ENCODE measurements at places on chromosomes 12 and 14.
A peak's percentile ranks its signal among the peaks of the same experiment; 100 is the strongest.

DNA sequence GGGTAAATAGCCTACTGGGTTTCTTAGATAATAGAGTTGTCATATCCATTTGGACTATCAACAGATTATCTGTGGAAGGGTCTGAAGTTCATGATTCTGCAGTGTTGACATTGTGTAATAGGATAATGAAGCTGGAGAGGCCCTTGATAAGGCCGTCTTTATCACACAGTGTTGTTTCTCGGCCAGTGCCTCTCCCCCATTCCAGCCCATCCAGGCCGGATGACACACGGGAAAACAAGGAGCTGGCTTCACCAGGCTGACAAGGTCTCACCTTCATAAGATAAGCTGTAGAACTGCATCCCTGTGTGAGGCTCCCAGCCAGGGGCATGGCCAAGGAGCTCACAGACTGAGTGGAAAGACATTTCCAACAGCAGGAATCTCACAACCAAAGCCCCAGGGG lies 8.7 kb upstream of the EML1 start:
- no peak for DNase-seq

DNA sequence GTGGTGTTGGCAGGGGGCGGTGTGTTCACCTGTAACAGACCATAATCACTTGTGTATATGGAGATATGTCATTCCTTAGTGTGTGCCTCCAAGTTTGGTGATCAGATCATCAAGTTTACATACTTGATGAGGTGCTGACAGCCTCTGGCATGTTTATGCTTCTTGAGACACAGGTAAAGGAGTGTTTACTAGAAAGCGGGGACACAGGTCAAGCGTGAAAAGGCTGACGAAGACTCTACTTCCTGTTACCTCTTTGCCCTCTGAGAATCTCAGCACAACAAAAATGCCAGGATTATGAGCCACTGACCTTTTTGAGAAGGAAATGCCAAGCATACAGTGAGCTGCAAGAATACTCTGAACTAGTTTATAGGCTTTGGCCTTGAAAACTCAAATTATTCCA lies 29.6 kb downstream of the PRDM4 start:
- no peak for DNase-seq

DNA sequence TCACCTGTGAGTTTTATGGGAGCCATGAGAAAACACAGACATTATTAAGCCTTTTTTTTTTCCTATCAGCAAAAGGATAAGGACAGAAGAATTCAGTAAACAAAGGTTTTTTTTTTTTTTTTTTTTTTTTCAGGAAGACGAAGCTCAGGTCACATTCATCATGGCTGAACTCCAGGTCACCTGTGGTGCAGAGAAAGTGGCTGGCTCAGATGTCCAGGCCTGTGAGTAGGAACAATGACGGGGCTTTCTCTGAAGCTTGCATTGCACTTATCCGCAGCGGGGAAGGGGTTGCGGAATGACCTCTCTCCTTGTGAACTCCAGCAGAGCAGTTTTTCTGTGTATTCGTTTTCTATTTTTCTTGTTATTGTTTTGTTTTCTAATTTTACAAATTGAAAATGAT lies 759.6 kb upstream of the TMEM132C start:
- DNase-seq = no peak

GRCh38 chr12:47837190-47838171 lies 17.8 kb upstream of the HDAC7 start:
- peak; percentile 34 for DNase-seq

GRCh38 chr12:4628406-4628805 lies 20.4 kb downstream of the AKAP3 start:
- no peak for DNase-seq

DNA sequence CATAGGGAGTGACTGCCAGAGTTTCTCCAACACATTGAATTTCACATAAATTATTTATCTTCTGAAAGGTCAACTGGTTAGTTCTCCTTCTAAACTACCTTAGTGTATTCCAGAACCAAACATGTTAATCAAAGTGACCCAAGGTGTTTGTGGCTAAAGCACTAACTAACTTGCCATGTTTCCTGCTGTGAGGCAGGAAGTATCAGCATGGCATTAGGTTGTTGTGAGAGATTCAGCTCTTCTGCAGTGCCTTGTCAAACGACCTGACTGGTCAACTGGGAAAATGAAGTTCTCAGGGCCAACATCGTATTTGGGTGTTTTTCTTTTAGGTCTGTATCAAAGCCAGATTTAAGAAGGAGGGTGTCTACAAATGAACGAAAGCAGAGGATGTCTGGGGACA lies 448.1 kb downstream of the APAF1 start:
- no peak for DNase-seq

GRCh38 chr14:23119363-23120327 lies 590 bp upstream of the CEBPE start:
- no peak for DNase-seq

GRCh38 chr14:36947362-36947761 lies 225.0 kb downstream of the SLC25A21 start:
- no peak for DNase-seq

DNA sequence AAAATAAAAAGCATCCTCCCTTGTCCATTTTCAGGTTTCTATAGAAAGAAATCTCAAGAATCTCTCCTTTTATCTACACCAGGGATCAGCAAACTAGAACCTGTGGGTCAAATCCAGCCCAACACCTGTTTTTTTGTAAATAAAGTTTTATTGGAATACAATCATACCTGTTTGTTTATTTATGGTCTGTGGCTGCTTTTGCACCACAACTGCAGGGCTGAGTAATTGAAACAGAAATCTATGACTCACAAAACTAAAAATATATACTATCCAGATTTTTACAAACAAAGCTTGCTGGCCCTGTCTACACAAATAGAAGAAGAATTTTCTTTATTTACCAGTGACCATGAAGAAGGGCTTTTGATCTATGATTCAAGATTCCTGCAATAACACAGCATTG lies 95.1 kb upstream of the COCH start:
- no peak for DNase-seq

- DNase-seq = no peak
These were observed 131.8 kb upstream of the EEA1 start for GRCh38 chr12:93060666-93061472.

GRCh38 chr12:125194163-125194773 lies 129.0 kb downstream of the AACS start:
- DNase-seq = no peak

DNA sequence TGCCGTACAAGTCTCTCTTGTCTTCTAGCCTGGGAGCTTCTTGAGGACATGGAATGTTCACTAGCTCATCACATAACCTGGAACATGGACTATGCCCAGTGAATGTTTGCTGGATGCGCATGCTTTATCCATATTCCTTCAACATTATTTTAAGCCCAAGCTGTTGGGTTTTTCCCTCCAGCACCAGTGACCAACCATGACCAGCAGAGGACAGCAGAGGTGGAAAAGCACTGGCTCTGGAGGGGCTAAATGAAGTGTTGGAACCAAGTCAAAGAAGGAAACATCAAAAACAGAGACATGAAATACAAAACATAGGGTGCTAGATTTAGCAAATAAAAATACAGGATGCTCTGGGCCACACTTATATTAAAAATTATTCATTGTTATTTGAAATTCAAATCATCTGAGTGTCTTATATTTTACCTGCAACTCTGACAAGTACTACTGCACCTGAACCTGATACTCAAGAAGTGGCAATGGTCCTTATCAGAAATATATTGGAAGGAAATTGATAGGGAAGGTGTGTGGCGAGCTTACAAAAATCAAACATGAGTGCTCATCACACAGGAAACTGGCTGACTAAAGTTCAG lies 23.1 kb upstream of the HELB start:
- peak; percentile 8 for DNase-seq

GRCh38 chr12:54975875-54976274 lies 8.7 kb downstream of the TESPA1 start:
- DNase-seq = no peak

GRCh38 chr14:52701223-52701622 lies 5.8 kb upstream of the PSMC6 start:
- DNase-seq = no peak

DNA sequence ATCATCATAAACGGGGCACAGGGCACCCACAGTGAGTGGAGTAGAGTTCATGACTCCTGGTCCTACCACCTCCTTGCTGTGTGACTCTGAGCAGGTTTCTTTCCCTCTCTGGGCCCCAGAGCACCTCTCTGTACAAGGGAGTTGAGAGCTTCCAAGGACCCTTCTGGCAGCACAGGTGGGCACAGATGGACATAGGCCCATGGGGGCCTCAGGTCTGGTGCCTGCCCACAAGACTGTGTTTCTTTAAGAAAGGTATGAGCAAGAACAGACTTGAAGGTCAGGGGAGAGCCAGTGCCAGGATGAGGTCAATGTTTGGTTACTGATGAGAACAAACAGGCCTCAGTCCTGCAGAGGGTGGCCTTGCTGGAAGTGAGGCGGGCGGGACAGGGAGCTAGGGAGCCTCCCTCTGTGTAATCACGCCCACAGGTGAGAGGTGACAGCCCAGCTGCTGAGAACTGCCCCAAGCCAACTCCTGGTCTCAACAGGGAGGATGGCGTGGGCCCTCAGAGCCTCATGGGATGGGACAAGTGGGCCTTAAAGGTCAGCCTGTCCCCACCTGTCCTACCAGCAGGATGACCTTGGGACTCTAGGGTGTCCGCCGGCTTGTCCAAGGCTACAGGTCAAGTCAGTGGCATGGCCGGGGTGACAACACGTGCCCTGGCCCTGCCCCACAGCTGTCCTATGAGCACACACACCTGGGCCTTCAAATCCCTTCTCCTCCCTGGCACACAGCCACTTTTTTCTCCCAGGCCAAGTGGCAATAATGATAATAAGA lies 49.1 kb downstream of the CCDC85C start:
- no peak for DNase-seq

DNA sequence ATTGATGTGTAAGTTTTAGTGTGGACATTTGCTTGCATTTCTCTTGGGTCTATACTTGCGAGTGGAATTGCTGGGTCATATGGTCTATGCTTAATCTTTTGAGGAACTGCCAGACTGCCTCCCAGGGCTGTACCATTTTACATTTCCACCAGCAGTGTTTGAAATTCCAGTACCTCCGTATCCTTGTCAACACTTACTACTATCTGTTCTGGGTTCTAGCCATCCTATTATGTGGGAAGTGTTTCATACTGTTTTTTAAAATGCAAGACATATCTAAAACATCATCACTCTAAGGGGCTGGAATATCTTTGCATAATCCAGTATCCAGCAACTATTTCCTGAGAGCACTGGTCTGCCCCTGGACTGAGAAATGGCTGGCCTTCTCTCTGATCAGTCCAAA lies 80.2 kb upstream of the RIN3 start:
- DNase-seq = no peak

DNA sequence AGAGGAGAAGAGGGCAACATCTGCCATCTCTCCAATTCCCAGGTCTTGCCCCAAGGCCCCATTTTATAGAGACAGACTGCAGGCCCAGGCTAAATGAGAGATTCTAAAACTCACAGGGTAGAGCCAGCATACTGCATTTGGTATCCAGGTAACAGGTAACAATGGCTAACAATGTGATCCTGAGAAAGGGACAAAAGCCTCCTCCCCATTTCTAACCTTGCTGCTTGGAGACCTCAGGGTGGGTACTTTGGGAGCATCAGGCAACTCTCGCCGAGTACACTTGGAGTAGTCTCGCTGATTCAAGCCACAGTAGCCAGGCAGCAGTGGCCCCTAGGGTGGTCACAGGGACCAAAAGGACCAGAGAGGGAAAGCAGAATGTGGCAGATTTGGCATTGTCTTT lies 162.6 kb upstream of the PLEKHA5 start:
- DNase-seq = no peak

DNA sequence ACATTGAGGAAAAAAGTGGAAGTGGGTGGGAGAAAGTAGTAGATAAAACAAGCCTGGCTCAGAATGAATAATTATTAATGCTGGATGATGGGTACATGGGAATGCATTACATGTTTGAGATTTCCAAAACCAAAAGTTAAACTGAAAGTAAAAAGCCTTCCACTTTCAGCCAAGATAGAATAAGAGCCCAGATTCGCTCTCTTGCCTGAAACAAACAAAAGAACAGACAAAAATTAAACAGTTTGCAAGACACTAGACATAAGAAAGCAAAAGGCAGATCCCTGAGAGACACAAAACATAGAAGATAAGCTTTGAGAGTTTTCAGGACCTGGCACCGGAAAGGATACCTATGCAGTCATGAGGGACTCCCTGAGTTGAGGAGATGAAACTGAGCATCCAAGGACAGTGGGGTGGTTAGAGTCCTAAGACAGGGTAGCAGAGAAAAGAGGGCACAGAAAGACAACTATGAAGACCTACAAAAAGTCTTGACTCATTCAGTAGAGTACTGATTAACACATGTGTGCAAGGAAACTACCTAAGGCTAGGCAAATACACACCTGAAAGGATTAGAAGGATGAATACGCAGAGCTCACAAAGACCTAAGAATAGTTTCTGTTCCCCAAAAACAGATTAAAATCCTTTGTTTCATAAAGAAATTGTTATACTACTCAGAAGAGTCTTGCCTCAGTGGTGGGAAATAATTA lies 54.1 kb downstream of the CEP83 start:
- DNase-seq = no peak

DNA sequence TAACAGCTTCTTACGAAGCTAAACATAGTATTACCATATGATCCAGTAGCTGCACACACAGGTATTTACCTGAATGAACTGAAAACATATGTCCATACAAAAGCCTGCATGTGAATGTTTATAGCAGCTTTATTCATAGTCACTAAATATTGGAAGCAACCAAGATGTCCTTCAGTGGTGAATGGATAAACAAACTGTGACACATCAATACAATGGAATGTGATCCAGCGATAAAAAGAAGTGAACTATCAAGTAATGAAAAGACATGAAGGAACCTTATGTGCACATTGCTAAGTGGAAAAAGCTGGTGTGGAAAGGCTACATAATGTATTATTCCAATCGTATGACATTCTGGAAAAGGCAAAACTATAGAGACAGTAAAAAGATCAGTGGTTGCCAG lies 38.1 kb upstream of the JDP2 start:
- DNase-seq = no peak

DNA sequence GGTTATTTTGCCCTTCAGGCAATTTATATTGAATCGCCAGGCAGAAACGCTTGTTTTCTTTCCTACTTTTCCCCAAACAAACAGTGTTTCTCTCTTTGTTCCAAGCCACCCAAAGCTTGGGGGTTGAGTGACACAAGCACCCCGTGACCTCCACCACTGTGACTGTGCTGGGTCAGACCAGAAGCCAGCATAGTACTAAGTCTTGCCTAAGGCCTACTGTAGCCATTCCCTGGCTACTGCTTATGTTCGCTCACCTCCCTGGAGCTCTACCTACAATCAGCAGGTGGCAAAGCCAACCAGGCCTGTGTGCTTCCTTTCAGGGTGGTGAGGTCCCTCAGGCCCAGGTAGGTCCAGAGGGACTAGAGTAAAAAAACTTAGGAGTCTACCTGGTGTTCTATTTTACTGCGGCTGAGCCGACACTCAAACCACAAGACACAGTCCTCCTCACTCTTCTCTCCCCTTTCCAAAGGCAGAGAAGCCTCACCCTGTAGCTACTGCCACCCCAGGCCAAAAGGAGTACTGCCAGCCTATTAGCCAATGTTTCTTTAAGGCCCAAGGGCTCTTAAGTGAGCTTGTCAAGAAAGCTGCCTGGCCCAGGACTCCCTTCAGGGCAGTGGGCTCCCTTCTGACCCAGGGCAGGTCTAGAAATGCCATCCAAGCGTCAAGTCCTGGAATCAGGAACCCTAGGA lies 411.8 kb upstream of the MIS18BP1 start:
- DNase-seq = no peak

All from activated CD4-positive, CD25-positive, alpha-beta regulatory T cell (primary cell).